ENCODE measurements at places on chromosomes 7 and 10.

GRCh38 chr10:110419265-110419664 is 78.4 kb upstream of the DUSP5 start:
- no peak for DNase-seq

DNA sequence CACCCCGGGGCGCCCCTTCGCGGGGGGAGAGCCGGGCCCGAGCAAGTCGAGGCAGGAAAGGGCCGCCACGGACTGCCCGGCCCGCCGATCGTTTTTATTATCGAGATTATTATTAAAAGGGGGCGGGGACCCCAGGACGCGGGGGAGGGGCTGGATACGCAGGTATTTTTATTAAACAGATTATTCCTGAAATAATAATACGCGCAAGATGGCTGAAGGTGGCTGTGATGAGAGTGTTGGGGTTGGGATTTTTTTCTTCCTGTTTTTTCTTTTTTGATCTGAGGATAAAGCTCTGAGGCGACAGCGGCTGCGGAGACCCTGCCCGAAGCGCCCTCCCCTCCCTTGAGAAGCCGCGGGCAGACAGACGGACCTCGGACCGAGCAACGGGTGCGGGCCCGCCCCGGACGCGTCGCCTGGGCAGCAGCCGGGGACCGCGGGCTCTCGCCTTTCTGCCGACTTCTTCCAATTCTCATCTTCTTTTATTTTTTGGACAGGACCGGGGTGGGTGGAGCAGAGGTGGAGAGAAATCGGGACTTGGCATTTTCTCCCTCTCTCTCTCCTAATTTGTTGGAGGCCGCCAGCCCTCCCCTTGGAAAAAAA is 1.4 kb upstream of the TRIM8 start:
- no peak for DNase-seq

- no peak for DNase-seq
These were observed 23.2 kb upstream of the PIP4K2A start for GRCh38 chr10:22737587-22737986.

GRCh38 chr7:50330696-50331095 is 26.2 kb downstream of the IKZF1 start:
- no peak for DNase-seq

GRCh38 chr7:1459920-1460820 is 900 bp upstream of the MICALL2 start:
- no peak for DNase-seq

Data from stimulated activated CD8-positive, alpha-beta memory T cell treated with anti-CD3 and anti-CD28 coated beads, Interleukin-4, amount 100 ng/mL, for 4 hours (primary cell).